Stimulated activated CD8-positive, alpha-beta memory T cell treated with anti-CD3 and anti-CD28 coated beads, Interleukin-4, amount 100 ng/mL, for 1 hour (primary cell): ENCODE measurements at places on chromosomes 4 and X.

- no peak for DNase-seq
Measured at GRCh38 chrX:99301990-99302389, 1108.1 kb downstream of the PCDH19 start.

- no peak for DNase-seq
Measured at GRCh38 chrX:57282568-57282967, 3.9 kb upstream of the FAAH2 start.

GRCh38 chrX:132662844-132663243 is 174.0 kb upstream of the MBNL3 start:
- no peak for DNase-seq

GRCh38 chrX:69321006-69321655 is 155.9 kb upstream of the PJA1 start:
- no peak for DNase-seq

- no peak for DNase-seq
Measured at GRCh38 chr4:168725930-168726329, 229.1 kb downstream of the PALLD start.

DNA sequence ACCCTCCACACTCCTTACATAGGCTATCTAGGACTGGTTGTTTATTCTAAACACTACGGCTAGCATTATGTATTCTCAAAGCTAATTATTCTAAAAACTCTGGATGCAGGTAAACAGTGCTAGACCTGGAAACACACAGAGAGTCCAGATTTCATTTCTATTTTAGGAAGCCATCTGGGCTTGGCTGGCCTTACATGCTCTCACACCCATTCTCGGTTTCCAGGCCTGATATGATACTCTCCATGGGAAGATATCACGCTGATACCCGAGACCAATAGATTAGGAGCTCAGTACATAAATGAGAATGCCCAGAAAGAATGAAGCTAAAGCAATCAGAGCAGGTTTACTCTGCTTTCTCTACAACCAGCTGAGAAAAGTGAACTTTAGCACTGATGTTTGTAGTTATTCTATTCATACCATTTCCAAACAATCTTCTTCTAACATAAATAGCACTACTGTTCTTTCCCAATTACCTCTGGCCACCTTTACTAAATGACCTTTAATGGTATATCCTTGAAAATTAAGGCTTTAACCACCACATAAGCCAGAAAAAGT is 973.3 kb downstream of the PCDH18 start:
- no peak for DNase-seq

- no peak for DNase-seq
Measured at GRCh38 chrX:100819534-100819836, 706 bp upstream of the CSTF2 start.

GRCh38 chr4:105679186-105679585 is 29.3 kb downstream of the INTS12 start:
- no peak for DNase-seq

DNA sequence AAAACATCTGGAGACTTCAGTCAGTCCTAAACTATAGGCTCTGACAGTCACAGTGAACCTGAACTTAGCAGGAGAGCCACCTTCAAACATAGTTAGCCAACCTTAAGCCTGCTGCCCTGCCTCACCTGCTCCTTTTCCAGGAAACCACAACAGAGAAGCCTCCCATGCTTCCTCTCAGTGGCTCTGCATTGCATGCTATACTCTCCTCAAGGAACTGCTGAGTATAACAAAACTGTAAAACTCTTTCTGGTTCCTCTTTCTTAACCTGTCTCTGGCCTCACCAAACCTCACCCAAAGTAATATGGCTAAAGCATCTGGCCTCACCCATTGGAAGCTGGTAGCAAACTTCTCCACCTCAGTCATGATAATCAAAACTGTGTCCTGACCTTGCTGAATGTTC is 122.1 kb downstream of the ANKRD50 start:
- DNase-seq: no peak

DNA sequence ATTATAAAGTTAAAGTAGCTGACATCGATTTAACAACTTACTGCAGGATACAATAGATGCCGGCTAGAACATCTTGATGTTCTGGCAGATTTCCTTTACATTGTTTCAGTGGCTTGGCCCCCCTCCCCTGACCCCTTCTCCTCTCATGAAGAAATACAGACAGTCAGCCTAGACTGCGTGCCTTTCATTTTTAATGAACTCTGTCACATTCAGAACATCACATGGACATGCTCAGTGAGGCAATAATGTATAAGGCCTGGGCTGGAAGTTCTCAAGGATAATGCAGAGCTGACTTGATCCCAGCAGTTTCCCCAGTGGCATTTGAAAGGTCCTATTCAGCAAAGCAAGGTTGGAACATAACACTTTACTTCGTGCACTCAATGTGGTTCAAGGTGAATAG is 239.2 kb downstream of the ANK2 start:
- DNase-seq: no peak

DNA sequence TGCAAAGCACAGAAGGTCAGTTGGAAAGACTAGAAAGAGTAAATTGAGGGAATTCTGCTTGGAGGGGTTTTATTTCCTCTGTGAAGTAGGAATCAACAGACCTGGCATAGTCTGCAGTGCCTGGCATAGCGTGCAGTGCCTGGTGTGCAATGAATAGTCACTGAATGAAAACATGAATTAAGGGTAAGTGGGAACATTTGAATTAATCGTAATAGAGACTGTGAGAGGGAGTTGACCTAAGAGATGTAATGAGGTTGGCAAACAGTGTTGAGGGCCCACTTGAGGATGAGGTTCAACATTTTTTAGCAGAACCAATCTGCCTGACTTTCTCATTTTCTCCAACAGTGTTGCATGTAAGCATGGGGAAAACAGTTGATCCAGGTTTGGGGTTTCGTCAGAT is 377.2 kb upstream of the FTHL17 start:
- DNase-seq: no peak
